Activated effector memory CD4-positive, alpha-beta T cell treated with Interleukin-2 at 50 U/mL for 16 hours (primary cell): ENCODE measurements at places on chromosomes 2 and 18.

DNA sequence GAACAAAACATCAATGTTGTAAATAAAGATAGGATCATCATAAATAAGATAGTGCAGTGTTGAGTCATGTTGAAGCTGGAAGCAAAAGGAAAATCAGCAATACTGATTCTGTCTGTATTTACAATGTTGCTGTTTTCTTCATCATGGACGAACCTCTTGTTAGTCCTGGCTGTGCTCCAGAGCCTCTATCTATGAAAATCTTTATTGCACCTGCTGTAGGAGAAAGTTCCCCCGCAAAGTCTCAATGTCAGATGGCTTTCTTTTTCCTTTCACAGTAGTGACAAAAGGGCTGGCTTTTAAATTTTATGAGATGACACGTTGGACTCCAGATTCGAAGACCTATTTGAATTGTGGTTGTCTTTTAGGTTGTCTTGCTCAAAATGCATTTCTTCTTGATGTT lies 98.5 kb upstream of the LRRTM1 start:
- no peak for DNase-seq

GRCh38 chr18:79544386-79544963 lies 135.1 kb upstream of the CTDP1 start:
- DNase-seq: no peak

- no peak for DNase-seq
Observed at GRCh38 chr2:53467467-53468180, 300.0 kb upstream of the CHAC2 start.

DNA sequence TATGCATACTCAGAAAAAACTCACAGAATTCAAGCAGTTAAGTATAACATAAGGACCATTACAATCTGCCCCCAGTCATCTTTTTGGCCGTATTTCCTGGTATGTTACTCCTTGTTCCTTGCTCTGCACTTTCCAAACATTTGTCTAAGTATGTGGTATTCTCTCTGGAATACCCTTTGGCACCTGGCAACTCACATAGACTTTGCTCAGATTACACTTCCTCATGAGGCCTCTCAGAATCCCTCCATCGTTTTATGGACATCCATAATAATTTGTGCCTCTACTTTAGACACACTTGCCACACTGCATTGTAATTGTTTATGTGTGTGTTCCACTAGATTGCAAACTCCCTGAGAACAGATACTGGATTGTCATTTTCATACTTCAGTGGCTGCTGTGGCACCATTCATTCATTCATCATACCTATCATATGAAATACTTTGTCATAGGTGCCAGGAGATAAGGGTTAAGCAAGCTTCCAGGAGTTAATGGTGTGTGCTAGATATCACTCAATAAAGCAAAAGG lies 84.0 kb downstream of the HIBCH start:
- DNase-seq: no peak

- DNase-seq: no peak
Observed at GRCh38 chr2:230734247-230735175, 21.9 kb downstream of the CAB39 start.

GRCh38 chr2:107738266-107738665 lies 88.4 kb upstream of the RGPD4 start:
- no peak for DNase-seq

DNA sequence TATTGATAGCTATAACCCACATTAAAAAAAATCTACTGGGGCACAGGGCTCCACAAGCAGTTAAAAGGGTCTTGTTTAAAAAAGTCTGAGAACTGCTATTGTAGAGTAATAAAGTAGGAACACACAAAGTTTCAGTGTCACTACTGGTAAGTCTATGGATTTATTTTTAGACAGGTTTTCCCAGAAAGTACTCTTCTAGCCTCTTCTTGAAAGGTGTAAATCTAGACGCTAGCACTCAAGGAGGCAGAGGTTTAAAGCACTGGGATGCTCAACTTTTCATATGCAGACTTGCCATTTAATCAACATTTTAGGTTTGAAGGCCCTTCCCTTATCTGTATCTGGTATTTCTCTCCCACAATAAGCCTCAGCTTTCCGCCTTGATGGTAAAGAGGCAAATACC lies 33.4 kb downstream of the FBXO11 start:
- DNase-seq: no peak

GRCh38 chr2:173959358-173959884 lies 5.8 kb downstream of the SP3 start:
- DNase-seq: no peak

DNA sequence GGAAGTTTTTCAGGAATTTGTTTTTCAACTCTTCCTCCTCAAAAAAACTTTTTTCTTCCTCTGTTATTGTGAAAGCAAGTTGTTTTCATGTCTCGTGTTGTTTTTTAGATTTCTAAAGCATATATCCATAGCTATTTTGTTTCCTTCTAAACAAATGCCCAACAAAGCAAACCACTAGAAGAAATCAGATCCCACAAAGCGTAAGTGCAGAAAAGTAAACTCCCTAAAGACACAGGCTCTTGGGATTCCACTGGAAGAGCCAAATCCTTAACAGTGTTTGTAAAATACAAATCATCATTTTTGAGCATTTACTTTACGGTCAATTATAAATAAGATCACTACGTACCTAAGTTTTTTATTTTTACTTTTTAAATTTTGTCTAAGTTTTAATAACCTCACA lies 21.7 kb upstream of the RIF1 start:
- no peak for DNase-seq

- DNase-seq: no peak
Observed at GRCh38 chr2:2743164-2743571, 412.1 kb upstream of the MYT1L start.

DNA sequence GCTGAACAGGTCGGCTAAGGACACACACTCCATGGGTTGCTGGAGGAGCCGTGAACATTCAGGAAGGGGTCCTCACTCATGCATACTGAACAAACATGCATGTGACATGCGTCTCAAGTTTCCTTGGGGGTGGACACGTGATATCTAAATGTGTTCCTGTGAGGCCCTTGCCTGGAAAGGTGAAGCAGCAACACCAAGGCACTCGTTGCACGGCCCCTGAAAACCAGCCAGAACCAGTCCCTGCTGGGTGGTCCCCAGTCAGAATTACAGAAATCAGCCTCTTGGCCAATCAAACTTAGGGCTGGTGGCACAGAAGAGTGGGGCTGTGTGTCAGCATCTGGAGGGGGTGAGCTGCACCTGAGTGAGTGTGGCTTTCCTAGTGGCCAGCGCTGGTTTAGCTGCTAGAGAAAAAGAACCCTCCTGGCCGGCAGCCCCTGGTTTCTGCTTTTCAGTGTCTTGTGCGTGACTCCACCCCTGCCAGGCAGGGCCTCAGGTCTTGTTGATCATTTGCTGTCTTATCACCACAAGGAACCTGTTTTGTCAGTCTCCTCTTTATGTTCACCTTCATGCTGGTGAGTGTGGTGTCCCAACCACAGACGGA lies 3.2 kb upstream of the AQP12B start:
- no peak for DNase-seq

DNA sequence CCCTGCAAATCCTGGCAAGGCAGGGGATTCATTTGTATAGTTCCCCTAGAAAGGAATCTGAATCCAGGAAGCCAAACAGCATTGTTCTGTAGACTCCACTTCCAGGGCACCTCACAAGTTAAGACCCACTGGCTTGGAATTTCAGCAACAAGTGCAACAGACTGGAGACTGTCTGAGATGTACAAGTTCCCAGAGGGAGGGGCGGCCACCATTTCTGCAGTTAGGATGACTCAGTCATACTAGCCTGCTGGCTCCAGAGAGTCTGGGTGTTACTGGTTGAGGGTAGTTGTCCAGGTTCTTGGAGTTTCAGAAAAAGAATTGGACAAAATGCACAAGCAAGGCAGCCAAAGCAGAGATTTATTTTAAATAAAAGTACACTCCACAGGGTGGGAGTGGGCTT lies 384.2 kb downstream of the DSC3 start:
- no peak for DNase-seq

DNA sequence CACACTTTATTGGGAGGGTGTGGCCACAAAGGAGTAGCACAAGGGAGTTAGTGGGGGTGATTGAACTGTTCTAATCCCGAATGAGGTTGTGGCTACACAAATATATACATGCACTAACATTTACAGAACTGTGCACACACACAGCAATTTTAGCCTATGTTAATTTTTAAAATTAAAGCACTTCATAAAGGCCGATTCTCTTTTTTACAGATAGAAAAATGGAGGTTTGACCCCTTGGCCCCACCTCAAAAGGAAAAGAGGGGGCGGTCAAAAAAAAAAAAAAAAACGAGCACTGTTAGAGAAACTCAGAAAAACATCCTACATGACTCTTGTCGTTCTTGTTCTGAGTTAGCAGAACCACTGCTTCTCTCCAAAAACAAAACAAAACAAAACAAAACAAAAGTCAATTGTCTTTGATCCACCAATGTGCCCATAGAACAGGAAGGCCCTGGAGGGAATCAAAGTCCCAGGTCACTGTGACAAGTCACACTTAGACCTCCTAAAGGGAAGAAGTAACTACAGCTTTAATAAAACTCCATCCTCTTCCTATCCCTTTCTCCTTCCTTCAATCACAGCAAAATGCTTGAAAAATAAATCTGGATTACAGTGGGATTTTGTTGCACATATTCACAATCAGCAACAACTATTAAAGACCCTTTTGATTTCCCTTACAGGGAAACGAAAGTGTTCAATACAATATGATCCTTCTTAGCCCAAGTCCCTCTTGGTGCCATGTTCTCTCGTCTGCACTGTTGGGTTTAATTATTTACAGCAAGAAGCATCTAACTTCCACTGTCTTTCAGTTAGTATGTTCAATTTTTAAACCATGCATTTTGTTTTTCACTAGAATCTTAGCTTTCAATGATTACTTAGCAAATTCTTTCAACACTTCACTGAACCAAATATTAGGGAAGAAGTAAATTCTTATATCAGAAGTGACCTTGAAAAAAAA lies 16.6 kb downstream of the LRP2 start:
- DNase-seq: no peak

GRCh38 chr2:176158855-176159662 lies 2.0 kb downstream of the HOXD3 start:
- no peak for DNase-seq

DNA sequence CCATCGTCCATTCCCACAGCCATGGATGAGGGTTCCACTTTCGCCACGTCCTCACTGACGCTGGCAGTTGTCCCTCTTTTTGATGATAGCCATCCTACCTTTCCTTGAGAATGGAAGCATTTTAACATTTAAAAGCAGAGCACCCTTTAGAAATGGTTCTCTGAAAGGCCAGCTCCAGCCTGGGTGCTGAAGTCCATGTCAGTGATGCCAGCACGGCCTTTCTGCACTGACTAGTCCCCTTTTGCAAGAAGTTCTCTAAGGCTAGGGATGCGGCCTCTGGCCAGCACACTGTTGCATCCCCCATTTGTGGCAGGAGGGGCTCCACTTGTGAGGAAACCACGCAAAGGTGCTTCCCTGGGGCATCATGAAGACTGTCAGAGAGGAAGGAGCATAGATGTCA lies 203.5 kb downstream of the MGAT5 start:
- no peak for DNase-seq

- DNase-seq: peak; percentile 27
Observed at GRCh38 chr2:32946314-32947075, at the start of gene LTBP1. LTBP1 (plus strand) TSS chr2:32946953; CDS start chr2:32947325, 372 bp downstream.

DNA sequence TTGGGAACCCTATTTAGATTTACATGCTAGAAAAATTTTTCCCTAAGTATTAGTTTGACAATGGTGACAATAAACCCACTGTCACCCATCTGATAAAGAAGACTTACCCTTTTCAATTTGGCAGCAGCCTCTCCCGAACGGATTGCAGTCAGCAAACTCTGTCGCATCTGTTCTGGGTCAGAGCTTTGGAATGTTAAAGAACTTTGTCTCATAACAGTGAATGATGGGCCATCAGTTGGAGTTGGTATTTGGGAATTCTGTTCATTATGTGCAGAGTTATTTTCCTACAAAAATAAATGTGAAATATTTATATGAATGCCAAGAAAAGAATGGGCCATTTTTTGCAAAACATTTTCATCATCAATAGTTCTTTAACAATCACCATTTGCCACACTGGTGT lies 70.8 kb upstream of the GRB14 start:
- DNase-seq: no peak

DNA sequence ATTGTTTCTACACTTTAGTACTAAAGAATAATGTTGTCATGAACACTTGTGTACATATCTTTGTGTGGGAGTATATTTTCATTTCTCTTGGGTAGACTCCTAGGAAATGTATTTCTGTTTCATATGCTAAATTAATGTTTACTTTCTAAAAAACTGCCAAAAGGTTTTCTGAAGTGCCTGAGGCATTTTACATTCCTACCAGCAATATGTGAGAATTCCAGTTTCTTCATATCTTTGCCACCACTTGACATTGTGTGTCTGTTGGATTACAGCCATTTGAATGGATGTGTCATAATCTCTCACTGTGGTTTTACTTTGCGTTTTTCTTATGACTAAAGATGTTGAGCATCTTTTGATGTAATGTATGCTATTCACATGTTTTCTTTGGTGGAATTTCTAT lies 428.2 kb upstream of the KCNH7 start:
- DNase-seq: no peak

- DNase-seq: no peak
Observed at GRCh38 chr2:182179176-182179575, 193.5 kb downstream of the PPP1R1C start.

GRCh38 chr2:99663641-99664040 lies 173.8 kb upstream of the REV1 start:
- no peak for DNase-seq

GRCh38 chr2:39508198-39508597 lies 71.1 kb upstream of the MAP4K3 start:
- DNase-seq: no peak

- DNase-seq: no peak
Observed at GRCh38 chr2:148653437-148653836, 8.9 kb downstream of the EPC2 start.

DNA sequence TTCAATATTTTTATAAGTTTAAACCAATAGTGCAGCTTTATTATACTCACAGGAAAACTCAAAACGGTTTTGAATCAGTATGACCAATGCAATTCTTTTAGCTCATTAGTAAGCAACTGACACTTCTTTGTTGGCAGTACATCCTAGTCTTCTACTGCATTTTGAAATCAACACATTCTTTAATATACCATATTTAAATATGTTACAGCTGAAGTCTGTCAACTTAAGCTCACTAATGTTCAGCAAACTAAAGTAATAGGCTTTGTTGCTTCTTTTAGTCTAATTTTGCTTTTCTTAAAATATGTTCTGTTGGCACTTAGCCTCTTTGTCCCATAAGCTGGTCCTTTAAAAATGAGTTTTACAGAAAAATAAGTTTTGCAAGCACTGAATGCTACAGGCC lies 55.4 kb upstream of the CCBE1 start:
- no peak for DNase-seq

DNA sequence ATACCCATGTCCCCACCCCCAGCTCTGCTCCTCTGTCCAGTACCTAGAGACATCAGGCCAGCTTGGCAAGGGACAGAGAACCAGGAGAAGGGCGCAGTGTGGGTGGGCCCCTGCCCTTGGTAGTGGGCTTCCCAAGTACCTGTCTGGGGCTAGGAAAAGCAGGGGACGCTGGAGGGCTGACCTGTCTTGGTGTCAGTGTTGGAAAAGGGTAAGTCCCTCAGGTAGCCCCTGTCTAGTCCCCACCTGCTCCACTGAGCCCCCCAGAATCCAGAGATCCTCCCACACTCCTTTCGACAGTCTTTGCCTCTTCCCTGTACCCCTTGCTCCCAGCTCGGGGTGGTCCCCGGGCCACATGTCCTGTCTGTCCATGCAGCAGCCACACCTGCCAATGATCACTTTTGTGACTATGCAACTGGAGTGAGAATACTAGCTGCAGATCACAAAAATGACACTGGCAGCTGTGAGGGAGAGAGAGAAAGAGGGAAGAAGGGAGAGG lies 14.6 kb downstream of the DNAJB2 start:
- DNase-seq: no peak

GRCh38 chr18:58997811-58998337 lies 133.2 kb downstream of the ZNF532 start:
- no peak for DNase-seq
